Iris pigment epithelial cell (primary cell): ENCODE measurements at places on chromosomes 4 and X.

DNA sequence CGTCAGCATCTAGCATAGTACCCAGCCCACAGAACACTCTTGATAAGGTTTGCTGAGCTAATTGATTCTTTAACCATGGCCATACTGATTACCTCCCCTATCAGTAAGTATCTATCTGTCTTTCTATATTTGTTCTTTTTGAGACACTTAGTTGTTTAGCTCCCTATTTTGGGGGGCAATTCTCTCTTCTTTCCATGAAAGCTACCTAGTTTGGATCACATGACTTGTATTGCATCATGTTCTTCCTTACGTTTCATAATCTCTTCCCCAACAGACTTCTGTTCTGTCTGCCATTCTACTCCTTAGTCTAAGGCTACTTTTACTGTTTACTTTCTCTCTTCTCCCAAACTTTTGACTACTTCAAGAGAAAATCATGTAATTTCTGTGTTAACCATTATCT, 39.0 kb downstream of the TBC1D19 start:
- DNase-seq, result peak; percentile 17

DNA sequence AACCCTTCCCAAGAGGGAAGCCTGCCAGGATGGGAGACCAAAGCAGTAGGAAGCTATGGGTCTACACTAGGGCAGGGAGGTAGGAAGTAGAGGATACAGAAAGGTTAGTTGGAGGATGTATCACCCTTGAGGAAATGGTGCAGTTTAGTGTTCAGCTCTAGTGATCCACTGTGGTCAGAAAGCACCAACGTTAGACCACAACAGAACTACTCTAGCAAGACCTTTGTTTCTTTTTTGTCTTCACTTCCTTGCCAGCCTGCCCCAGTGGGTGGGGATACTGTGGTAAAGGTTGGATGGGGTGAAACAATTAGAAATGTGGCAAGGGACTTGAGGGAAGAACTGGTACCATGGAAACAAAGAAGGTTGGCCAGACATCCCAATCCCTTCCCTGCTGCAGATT, 83.3 kb downstream of the DDIT4L start:
- DNase-seq, result no peak

GRCh38 chrX:56728321-56728720, 722 bp upstream of the NBDY start:
- peak; percentile 16 for DNase-seq

DNA sequence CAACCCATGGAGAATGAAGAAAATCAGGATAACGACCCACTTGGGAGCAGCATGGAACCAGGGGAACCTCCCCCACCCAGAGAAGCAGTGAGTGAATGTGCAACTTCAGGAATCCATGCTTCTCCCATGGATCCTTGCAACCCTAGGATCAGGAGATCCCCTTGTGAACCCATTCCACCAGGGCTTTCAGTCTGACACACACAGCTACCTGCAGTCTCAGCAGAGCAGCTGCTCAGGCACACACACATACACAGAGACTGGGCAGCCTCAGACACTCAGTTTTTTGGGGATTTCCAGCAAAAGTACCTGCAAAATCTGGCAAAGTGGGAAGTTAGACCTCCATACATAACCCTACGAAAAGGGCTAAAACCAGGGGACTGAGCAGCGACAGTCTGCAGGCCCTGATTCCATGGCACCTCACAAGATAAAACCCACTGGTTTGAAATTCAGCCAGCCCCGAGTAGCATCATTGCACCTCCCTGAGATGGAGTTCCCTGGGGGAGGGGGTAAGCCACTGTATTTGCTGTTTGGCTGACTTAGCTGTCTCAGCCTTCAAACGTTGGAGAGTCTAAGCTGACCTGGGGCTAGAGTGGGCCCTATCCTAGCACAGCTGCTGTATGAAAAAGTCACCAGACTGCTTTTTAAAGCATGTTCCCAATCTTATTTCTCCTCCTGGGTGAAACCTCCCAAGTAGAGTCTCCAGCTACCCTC, 737.5 kb upstream of the NDST4 start:
- DNase-seq, result no peak

DNA sequence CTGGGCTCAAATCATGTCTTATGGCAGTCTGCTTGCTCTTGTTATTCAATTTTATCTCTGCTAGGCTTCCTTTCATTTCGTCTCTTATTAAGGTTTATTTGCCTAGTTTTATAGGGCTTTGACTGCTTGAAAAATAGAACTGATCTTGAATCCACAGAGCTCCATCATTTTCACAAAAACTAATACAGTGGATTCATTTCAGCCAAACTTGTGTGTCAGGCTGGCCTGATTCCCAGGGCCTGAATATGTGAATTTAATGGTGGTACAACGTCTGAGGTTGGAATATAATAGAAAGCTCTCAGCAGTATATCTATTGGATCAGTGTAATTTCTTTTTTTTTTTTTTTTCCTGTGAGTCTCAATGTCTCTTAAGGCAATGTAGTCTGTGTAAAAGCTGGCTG, 123.3 kb downstream of the POU4F2 start:
- DNase-seq, result no peak

- DNase-seq, result no peak
Observed at GRCh38 chrX:63751481-63751880, 33.5 kb downstream of the ARHGEF9 start.
